IPS-NIHi11 (cell line): ENCODE measurements at places on chromosomes 5 and 9.

DNA sequence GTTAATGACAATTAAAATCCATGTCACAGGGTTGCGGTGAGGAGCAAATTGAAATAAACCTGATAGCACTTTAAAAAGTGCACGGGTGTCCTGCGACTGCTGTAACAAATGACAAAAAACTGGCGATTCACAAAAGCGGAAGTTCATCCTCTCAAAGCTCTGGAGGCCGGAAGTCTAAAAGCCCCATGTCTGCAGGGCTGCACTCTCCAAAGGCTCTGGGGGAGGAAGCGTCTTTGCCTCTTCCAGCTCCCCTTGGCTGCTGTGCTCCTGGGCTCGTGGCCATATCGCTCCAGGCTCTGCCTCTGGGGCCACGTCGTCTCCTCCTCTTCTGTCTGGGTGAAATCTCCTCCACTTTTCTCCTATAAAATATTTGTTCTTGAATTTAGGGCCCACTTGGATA lies 273.9 kb upstream of the IRX2 start:
- DNase-seq, result no peak

- no peak for DNase-seq
Measured at GRCh38 chr9:35478871-35479270, 11.0 kb upstream of the RUSC2 start.

GRCh38 chr5:130279386-130279785 lies 375.1 kb downstream of the CHSY3 start:
- DNase-seq, result no peak

- DNase-seq, result no peak
Measured at GRCh38 chr5:14778792-14779070, 92.8 kb downstream of the ANKH start.

DNA sequence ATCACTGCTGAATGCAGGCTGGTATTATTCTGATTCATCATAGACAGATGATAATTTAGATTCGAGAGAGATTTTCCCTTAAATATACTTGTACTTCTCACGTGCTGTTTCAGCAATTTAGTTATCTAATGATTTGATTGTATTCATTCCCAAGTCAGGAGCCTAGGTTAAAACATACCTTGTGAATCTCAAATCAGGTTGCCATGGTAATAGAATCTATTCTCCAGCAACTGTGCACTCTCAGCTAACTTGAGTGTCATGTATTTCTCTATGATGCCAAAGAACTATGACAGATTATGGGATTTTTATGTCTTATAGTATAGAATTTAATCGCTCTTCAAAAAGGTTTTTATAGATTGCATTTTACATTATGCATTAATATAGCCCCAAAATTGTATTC lies 315.3 kb downstream of the GABRG2 start:
- DNase-seq, result no peak

GRCh38 chr5:33379757-33380156 lies 61.0 kb upstream of the TARS1 start:
- DNase-seq, result peak; percentile 76

DNA sequence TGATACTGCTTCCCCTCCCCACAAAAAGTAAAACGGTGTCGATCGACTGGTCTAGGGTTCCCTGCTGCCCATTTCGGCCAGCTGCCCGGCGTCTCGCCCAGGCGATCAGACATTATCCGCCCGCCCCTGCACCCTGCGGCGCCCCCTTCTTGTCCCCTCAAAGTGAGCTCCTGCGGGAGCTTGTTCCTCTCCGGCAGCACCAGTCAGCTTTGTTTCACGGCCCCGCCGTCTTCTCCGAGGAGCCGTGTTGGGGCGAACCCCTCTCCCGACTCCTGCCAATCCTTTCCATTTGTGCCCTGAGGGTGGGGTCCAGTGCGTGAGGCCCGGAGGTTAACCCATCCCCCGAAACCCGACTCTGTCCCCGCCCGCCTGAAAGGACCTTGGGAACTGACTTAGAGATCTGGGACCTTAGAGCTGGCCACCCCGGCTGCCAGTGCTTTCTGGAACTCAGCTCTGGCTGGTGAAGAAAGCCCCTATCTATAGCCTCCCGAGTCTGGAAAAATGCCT lies 518 bp downstream of the UBE2B start:
- DNase-seq, result peak; percentile 70

- DNase-seq, result no peak
Measured at GRCh38 chr5:126531543-126532120, 63.4 kb downstream of the ALDH7A1 start.

GRCh38 chr5:141567513-141568117 lies 51.2 kb downstream of the DIAPH1 start:
- peak; percentile 29 for DNase-seq

DNA sequence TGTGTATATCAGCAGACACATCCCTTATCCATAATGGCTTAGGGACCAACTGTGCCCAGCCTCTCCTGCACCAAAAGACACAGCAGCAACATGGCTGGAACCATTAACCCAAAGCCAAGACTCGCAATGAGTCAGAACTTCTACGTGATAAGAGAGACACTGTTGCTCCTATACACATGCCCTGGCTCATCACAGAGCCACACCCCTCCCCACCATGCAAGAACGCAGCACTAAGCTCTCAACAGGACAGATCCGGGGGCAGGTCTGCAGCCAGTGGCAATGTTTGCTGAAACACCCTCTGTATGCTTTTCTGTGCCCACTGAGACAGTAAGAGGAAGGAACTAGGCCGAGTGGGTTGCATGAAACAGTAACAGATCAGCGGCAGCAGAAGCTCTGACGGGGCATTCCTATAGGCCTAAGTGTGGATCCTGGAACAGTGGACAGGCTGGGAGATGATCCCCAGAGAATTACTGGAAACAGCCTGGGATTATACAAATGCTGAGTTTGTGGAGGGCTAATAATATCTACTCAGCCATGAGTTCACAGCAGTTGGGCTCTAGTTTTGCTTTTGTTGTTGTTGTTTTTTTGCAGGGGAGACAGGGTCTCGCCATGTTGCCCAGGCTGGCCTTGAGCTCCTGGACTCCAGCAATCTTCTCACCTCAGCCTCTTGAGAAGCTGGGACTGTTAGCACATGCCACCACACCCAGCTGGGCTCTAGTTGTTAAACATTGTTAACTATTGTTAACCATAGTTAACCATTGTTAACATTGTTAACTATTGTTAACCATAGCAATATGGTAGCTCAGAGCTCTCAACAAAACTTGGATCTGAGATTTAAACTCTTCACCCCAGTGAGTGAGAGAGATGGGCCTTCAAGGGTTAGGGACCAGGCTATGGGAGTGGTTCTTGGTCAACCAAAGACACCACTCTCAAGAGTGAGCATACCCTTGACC lies 41.0 kb downstream of the B4GALT1 start:
- no peak for DNase-seq

DNA sequence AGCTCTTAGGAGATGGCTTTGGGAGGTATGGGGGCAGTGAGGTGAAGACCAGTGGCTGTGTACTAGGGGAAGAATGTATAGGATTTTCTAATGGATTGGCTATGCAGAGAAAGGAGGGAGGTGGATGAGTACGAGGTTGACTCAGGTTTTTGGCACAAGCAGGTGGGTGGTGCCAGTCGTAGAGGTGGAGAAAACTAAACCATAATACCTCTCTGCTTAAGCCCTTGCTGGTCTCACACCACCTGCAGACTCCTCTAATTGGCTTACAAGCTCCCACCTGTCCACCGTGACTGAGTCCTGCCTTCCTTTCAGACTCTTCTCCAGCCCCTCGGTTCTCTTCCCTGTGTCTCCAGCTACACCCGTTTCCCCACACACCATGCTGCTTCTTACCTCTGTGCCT lies 521.7 kb upstream of the CLINT1 start:
- no peak for DNase-seq

DNA sequence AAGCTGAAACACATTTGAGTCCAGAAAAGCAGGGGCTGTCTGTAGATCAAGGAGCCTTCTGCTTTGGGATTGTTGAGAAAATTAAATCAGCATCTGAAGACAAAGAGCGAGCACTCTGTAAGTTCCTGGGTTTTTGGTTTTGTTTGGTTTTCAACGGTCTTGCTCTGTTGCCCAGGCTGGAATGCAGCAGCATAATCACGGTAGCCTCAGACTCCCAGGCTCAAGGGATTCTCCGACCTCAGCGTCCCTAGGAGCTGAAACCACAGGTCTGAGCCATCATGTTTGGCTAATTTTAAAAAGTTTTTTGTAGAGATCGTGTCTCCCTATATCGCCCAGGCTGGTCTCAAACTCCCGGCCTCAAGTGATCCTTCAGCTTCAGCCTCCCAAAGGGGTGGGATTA lies 266.5 kb upstream of the ADAMTS16 start:
- DNase-seq, result no peak

- no peak for DNase-seq
Measured at GRCh38 chr9:36893184-36893583, 140.9 kb downstream of the PAX5 start.

GRCh38 chr5:65730910-65731309 lies 8.9 kb downstream of the NLN start:
- DNase-seq, result no peak

DNA sequence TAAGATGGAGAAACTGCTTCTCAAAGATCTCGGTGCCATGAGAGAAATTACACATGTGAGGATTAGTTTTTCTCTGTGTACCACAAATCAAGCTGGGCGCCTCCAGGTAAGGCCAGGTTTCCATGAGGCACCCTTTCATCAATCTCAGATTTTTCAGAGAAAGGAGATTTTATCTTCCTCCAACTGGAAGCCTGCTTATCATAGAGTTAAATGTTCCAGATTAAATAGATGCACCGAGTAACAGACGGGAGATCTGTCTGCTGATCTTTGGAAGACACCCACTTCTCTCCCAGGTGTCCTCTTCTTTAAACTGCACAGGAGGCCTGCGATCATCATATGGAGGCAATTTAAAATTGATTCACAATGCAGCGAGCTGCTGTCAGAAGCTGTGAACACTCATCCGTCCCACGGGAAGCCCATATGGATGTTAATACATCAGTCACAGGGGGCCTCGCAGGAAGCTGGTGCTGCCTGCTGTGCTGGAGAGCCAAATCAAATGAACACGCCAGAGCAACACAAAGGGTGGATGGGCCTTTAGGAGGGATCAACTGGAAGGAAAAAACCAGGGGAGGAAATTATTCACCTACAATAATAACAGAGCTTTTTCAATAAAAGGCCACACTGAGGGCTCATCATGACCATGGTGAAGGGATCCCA lies 93.3 kb downstream of the TLE1 start:
- DNase-seq, result peak; percentile 47

GRCh38 chr9:126390923-126391322 lies 64.3 kb downstream of the MVB12B start:
- no peak for DNase-seq

DNA sequence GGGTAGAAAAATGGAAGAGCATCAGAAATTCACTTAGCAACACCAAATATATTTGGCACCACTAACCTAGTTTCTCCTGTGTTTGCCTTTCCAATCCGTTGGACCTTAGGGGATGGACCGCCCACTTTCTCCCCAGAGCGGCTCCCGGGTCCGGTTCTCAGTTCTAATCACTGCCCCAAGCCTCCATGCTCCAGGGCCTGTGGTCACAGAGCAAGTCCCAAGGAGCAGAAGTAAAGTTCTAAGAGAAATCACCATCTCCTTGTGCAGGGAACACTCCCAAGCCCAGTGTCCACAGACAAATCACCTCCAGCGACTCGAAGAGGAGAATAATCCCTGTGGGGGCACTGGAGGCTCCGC lies 728 bp upstream of the SLC1A1 start:
- peak; percentile 53 for DNase-seq

DNA sequence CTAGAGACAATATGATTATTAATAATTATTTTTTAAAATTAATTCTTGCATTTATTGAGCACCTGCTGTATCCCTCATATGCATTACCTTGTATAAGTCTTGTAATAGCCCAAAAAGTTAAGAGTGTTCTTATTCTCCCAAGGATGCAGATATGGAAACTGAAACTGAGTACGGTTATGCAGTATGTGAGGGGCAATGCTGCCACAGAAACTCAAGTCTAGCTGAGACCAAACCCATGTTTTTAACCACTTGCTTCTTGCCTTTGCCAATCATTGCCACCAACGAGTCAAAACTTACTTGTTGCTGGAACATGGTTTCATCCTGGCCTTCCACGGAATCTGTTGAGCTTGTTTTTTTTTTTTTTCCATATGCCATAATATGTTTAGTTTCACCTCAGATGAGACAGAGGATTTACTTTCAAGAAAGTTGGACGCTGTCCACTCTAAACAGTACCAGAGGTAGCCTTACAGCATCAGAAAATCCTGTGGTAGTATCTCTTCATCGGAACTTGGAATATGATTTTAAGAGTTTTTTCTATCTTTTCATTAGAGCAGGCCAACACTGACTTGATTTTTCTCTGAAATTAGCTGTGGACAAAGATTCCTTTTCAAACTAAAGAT lies 27.9 kb downstream of the DOCK8 start:
- no peak for DNase-seq

DNA sequence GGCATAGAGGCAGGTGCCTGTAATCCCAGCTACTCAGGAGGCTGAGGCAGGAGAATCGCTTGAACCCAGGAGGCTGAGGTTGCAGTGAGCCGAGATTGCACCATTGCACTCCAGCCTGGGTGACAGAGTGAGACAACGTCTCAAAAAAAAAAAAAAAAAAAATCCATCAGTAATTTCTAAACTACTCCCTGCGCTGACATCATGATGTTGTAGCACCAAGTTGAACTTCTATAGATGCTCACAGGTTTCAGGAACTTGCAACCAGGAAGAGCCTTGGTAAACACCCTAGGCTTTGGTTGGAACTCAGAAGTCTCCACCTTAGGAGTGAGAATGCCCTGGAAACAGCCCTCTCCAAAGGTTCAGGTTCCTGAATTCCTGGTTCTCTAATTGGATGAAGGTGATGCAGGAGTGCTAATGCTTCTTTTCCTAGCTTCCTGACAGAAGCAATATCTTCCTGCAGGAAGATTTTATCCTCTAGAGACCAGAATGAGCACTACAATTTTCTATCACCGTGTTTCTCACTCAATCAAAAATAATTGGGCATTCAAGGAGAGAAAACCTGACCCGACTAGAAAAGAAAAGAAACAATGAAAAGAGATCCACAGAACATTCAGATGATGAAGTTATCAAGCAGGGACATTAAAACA lies 469.6 kb downstream of the GADD45G start:
- DNase-seq, result no peak

GRCh38 chr5:71533615-71534014 lies 53.5 kb upstream of the MCCC2 start:
- no peak for DNase-seq
